ENCODE measurements at places on chromosomes 7 and 10.

DNA sequence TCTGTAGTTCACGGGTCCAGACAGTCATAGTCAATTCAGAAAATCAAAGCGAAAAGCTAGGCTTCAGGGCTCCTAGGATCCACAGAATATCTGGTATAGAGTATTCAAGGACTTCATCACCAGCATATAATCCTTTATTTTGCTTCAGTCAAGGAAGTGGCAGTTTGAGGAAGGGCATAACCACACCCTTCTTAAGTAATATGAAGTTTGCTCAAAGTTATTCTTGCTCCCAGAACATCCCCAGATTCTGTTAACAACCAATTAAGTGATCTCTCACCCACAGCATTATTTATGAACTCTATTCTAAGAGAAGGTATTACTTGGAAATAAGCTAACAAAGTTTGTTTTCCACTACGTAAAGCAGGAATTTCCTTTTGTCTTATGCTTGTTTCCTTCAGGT, 13.2 kb downstream of the CWF19L1 start:
- no peak for DNase-seq

GRCh38 chr10:45034301-45034700, 33.6 kb downstream of the ZNF22 start:
- DNase-seq: no peak

DNA sequence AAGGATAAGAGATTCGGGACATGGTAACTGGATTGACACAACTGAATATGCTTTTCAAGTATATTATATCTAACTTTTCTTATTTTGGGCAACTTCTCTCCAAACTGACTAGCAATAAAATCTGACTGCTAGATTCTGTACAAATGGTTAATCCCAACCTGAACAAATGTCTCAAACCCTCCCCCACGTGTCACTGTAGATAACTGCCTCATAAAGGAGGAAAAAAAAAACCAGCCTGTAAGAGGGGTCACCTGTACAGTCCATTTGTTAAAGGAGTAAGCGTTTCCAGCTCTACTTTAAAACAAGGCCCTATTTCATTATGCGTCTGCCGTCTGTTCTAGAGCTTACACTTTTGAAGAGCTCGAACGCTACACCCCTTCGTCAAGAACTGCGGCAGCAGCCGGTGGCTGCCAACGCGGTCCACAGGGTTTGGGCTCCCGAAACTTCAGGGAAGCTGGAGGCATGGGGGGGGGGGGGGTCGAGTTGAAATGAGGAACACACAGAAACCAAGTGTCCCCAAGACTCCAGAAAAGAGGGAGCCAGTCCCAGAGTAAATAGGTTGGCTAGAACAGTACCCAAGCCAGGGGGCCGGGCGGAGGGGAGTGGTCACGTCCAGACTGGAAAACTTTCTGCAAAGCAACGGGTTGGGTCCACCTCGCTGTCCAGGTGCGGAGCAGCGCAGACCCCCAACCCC, 492 bp downstream of the COG5 start:
- no peak for DNase-seq

- DNase-seq: no peak
Observed at GRCh38 chr10:93417266-93417665, 64.9 kb downstream of the MYOF start.

GRCh38 chr7:132106491-132106890, 469.8 kb downstream of the PLXNA4 start:
- no peak for DNase-seq

DNA sequence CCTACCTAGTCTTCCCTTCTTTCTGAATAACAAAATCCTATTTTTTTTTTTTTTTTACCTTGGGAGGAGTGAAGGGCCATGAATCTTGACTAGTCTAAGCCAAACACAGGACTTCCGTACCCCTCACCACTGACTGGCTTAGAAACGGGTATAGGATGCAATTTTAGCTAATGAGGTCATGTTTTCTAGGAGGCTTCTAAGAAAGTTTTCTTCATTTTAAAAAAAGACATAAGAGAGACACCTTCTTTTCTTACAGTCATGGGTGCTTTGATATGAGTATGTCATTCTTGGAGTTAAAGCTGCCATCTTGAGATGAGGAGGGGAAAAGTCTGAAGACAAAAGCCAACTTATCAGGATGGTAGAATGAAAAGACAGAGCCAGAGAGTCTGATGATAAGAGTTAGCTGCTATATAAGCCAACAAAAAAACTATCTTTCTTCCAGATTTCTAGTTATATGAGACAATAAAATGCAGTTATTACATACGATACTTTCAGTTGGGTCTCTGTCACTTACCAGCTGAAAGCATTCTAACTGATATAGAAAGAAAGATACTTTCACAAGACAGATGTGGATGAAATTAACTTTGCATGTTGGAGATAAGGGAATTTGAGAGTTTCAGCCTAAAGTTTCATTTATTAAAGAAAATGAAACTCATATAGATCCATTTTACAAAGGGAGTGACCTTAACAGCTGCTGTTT, 34.0 kb downstream of the ZNF438 start:
- no peak for DNase-seq

DNA sequence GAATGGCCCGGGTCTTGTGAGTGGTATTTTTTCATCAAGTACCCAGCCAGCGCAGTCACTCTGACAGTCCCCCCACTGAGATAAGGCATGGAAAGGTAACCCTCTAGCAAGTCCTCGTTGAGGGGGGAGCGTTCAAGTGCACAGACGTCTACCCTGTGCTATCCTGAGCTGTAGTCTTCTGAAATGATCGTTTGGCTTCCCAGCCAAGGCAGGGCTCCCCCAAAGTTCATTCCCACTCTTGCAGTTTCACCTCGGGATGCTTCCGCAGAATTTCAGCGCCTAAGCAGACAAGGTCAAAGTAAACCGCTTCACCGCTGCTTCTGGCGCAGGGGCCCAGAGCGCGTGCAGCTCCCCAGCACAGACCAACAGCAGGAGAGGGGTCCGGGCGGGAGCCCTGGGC, 1.8 kb downstream of the INSYN2A start:
- no peak for DNase-seq

DNA sequence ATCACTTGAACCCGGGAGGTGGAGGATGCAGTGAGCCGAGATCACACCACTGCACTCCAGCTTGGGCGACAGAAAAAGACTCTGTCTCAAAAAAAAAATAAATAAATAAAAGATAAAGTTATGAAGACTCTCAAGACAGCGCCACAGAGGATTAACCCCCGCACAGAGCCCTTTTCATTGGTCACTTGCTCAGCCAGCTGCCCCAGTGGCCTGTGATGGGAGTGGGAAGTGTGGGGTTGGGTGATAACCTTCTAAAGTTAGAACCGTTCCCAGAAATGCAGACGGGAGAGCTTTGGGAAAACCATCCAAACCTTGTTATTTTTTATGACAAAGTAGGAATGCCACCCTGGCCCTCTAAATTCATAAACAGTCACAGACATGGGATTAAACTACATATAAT, 57.4 kb downstream of the PARP12 start:
- DNase-seq: no peak

- DNase-seq: no peak
Observed at GRCh38 chr7:29891766-29892165, 85.5 kb downstream of the WIPF3 start.

DNA sequence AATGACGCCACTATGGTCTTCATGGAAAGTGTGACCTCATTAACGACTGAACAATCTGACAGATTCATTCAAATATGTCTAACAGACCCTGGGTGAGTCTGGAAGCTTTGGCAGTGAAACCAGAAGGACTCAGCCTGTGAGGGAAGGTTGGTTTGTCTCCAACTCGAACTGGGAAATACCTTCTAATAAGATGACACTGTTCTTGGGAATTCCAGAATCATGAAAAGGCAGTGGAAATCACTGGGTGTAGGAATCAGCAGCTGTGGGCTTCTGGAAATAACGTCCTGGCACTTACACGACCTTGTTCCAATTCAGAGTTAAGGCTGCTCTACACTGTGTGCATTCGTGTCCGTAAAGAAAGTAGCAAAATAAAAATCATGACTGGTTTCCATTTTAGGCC, 75.1 kb downstream of the DGKI start:
- DNase-seq: no peak

- peak; percentile 58 for DNase-seq
Observed at GRCh38 chr10:3807211-3807927, 22.4 kb upstream of the KLF6 start.

DNA sequence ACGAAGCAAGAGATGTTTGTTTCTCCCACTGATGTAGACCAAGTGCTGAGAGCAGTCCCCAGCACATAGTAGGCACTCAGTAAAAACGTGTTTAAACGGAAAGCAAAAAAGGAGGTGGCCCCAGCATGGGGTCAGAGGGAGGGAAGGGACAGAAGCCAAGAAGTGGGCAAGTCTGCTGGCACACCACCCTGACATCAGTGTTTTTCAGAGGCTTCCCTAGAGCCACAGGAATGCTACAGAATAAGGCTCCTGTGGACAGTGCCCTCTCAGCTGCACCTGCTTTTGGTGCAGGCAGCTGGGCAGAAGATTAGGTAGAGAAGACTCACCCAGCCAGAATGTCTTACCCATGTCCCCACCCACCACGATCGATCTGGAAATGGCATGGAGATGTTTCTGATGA, 8.3 kb upstream of the ANKRD1 start:
- no peak for DNase-seq

- DNase-seq: no peak
Observed at GRCh38 chr10:20133669-20134189, 317.5 kb downstream of the PLXDC2 start.

DNA sequence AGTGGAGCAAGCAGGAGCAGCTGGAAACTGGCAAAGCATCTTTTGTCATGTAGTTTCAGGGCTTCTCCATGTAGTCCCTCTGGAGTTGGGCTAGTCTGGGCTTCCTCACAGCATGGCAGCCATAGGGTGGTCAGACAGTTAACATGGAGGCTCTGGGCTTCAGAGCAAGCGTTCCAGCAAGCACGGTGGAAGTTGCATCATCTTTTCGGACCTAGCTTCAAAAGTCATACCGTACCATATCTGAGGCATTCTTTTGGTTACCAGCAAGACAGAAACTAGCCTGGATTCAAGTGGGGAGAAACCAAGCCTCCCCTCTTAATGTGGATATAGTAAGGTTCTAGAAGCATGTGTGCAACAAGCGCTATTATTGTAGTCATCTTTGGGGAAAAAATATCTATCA, 135.0 kb downstream of the HTR7 start:
- no peak for DNase-seq

GRCh38 chr10:86815035-86815617, 58.7 kb downstream of the BMPR1A start:
- no peak for DNase-seq

- no peak for DNase-seq
Observed at GRCh38 chr10:14810969-14811953, 26.6 kb downstream of the CDNF start.

- DNase-seq: no peak
Observed at GRCh38 chr10:70958396-70958795, 70.0 kb upstream of the PCBD1 start.

DNA sequence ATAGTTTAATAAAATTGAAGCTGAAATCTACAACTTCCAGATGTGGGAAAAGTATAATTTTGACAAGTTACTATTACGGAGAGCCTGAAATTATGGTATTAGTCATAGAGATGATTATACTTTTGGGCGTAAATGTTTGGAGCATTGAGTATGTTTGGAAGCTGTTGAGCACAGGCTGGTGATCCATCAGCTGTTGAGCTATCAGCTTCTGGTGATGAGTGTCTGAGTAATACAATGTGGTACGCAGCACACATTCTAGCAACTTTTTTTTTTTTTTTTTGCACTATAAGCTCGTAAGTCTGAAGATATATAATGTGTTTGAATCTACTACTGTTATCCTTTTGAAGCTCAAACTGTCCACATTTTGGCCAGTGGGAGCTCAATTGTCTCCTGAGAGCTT, 123.4 kb downstream of the ATE1 start:
- DNase-seq: no peak

GRCh38 chr7:45601094-45601493, 26.9 kb downstream of the ADCY1 start:
- DNase-seq: no peak

DNA sequence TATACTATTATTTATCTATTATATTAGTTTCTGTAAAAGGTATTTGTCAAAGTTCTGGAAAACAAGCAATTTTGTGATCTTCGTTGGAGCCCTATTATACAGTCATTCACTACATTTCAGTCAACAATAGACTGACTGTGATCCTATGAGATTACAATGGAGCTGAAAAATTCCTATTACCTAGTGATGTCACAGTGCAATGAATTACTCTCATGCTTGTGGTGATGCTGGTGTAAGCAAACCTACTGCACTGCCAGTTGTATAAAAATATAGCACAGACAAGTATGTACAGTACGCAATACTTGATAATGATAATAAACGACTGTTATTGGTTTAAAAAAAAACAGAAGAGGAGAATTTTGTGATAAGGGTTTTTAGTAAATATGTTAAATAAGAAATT, 21.4 kb downstream of the OR6V1 start:
- DNase-seq: no peak

GRCh38 chr10:92719991-92720830, 30.5 kb downstream of the HHEX start:
- DNase-seq: no peak

DNA sequence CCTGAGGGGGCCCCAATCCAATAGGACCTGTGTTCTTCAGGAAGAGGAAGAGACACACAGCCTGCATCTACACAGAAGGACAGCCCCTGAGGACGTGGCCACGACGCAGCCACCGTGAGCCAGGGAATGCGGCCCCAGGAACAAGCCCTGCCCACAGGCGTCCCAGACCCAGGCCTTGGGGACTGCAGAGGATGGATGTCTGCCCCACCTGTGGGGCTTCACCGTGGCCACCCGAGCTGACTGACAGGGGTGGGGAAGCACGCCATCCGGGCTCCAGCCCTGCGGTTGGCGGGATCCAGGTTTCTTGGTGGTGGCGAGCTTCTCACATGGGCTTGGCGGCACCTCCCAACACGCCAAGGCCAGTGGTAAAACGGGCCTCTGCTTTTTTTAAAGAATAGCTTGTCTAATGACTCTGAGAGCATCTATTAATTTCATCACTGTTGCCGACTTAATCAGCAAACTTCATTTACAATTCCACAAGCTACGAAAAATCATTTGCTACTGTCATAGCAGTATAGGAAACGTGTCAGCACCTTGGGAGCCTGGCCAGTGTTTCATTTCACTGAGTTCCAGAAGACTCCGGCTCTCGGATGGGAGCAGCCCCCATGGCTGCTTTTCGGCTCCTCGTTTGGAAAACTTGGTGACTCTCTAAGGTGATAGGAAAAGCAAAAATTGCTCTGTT, 584.0 kb downstream of the PTPRN2 start:
- DNase-seq: no peak

DNA sequence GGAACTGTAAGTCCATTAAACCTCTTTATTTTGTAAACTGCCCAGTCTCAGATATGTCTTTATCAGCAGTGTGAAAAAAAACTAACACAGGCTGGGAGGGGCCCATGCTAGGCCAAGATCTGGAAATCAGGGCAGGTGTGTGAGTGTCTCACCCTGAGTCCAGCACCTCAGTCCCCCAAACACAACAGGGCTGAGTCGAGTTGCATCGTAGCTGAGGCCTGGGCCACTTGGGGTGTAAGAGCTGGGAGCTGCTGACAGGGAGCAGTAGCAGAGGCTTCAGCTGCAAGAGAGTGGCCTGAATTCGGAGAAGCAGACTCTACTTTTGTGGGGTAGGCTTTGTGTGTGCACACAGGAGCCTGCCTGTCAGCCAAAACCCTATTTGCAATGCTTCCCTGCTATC, 553.1 kb downstream of the PTPRN2 start:
- DNase-seq: no peak

GRCh38 chr7:6433784-6434615, 13.8 kb downstream of the DAGLB start:
- DNase-seq: no peak

GRCh38 chr10:61840403-61840802, 61.1 kb upstream of the ARID5B start:
- no peak for DNase-seq

GRCh38 chr10:105807935-105808587, 1167.0 kb downstream of the SORCS3 start:
- DNase-seq: no peak
